Amniotic stem cell (primary cell): ENCODE measurements at places on chromosomes 2 and 18.

GRCh38 chr2:176518823-176519222, 249.6 kb downstream of the MTX2 start:
- DNase-seq, result no peak

DNA sequence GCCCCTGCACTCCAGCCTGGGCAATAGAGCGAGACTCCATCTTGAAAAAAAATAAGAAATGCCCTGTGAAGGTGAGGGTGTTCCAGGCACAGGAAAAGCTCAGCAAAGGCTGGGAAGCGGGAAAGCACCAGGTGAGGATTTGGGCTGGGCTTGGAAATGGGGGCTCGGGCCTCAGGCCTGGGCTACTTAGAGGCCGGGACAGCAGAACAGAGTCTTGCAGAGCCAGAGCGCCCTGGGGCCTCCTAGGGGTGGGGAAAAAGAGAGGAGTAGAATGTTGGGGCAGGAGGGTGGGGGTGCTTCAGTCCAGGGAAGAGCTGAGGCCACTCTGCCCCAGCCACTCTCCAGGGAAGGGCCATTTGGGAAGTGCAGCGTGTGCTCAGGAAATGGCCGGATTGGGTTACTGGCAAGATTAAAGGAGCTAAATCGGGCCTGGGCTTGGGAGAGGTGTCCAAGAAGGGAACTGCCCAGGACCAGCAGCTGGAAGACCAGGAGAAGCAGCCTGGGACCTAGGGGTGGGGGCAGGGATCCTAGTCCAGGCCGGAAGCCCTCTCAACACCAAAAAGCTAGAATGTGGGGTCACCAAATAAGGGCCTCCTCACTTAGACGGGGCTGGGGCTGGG, 13.8 kb upstream of the DES start:
- no peak for DNase-seq

GRCh38 chr2:227124811-227125210, 39.2 kb downstream of the COL4A4 start:
- no peak for DNase-seq

GRCh38 chr18:36408606-36409005, 111.1 kb downstream of the FHOD3 start:
- DNase-seq, result no peak

- peak; percentile 26 for DNase-seq
Observed at GRCh38 chr2:9693196-9693491, 62.3 kb upstream of the YWHAQ start.

DNA sequence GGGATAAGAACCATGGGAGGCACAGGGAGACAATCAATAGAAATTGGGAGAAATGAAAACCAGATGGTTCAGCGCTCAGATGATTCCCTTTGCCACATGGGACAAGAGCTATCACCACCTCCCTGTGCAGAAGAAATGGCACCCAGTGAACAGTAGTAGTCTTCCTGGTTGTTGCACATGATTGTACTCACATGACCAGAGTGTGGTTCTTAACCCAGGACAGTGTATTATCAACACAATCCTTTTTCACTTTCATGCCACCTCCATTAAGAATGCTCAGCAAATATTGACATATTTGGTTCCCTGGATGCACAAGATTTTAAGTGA, 149.0 kb upstream of the SH3BP4 start:
- DNase-seq, result no peak

DNA sequence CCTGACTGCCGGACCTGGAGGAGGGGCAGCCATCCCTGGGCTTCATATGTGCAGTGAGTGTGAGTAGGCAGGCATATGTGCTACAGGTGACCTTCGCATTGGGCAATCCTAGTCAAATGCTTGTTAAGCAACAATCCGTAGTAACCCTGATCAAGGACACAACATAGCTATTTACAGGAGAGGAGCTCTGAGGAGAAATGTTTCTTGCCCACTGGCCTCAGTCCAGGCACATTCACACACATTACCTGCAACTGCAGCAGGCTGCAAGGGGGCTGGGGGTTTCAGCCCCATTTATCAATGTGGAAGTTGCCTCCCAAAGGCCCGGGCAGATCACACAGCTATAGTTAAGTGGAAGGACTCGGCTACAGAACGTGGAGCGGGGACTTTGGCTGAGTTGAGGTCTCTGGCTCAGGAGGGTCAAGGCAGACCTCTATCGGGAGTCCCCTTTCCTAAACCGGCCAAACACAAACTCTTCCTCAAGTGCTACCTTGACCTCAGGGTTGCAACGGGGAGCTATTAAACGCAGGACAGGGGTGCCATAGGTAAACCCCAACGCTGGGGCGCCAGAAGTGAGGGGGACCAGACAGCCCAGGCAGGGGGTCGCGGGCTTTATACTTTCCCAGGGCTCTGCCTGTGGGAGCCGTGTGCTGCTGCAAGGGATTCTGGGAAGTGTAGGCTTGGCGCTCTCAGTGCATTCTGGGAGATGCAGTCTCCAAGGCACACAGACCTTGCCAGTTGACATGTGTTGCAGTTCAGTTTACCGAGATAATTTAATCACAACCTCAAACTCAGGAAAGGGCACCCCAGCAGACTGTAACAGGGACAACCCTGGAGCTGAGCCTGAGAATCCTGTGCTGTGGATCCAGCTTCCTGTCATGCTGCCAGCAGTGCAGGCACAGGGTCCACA, 9.4 kb downstream of the KHK start:
- DNase-seq, result no peak

GRCh38 chr2:71789556-71790204, 336.3 kb downstream of the DYSF start:
- no peak for DNase-seq
